Non-pigmented ciliary epithelial cell (primary cell): ENCODE measurements at places on chromosomes 4 and X.

GRCh38 chrX:82748906-82749505, 759.1 kb upstream of the POU3F4 start:
- DNase-seq: no peak

DNA sequence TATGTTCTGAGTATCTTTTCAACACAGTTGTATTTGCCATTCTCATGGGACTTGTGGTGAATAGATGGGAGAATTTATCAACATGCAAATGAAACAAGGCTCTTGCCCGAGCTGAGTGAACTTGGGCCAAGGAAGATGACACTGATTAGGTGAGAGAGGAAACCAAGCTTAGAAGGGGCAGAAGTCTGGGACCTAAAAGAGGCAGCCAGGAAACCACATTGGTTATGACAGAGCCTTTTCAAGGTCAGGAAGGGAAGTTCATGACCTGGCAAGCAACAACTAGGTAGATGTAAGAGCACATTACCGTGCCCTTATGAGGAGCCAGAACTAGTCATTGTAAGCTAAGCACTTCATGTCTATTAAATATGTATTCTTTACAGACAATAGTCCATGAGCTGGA, 590.3 kb downstream of the PACRGL start:
- DNase-seq: no peak

- no peak for DNase-seq
These were observed 7.5 kb upstream of the RUFY3 start for GRCh38 chr4:70714079-70714887.

DNA sequence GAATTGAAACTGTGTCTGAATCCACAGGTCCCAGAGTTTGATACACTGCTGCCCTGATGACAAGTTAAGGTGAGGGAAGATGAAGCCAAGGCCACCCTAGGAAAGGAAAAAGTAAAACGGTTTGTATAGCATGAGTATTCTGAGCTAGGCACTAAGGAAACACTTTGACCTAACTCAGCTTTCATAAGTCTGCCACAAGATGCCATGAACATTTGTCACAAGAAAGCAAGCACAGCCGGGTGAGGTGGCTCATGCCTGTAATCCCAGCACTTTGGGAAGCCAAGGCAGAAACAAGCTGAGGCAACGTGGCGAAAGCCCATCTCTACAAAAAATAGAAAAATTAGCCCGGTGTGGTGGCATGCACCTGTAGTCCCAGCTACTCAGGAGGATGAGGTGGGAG, 34.2 kb downstream of the ELOVL6 start:
- DNase-seq: peak; percentile 31

DNA sequence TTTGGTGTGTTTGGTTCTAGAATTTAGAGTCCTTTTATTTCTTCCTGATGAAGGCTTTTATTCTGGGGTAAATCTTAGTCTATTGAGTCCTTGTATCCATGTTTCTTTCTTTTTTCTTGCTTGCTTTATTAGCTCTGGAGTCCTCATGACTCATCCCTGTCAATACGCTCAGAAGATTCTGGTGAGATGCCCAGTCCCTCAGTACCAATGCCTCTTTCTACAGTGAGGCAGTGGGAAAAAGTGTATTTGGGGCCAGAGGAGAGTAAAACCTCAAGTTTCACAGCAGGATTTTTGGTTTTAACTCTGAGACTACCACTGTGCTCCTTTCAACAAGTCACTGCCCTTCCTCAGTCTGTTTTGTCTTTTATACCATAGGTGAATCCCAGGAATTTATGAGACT, 368.0 kb downstream of the GBA3 start:
- DNase-seq: no peak

GRCh38 chr4:76611616-76612207, 176.7 kb downstream of the SHROOM3 start:
- no peak for DNase-seq
